Cardiac septum (tissue), 1 donor: ENCODE measurements at places on chromosomes 13 and 19. TPM values are rescaled to one million over a fixed set of nuclear protein-coding genes. Genes with fewer than 3 reads are reported as not detected.

- no peak for DNase-seq
Measured at GRCh38 chr13:82688400-82688994, 1193.8 kb downstream of the SLITRK1 start.

GRCh38 chr19:48819366-48819816, 8.6 kb upstream of the BCAT2 start:
- DNase-seq, result no peak

GRCh38 chr19:53894707-53895106, 12.7 kb downstream of the PRKCG start:
- DNase-seq, result no peak

- DNase-seq, result no peak
Measured at GRCh38 chr19:18418483-18419194, 559 bp upstream of the SSBP4 start.

- no peak for DNase-seq
Measured at GRCh38 chr13:113835461-113836270, 28.2 kb downstream of the GAS6 start.

GRCh38 chr13:64314331-64314730, 2898.7 kb upstream of the PCDH20 start:
- no peak for DNase-seq

DNA sequence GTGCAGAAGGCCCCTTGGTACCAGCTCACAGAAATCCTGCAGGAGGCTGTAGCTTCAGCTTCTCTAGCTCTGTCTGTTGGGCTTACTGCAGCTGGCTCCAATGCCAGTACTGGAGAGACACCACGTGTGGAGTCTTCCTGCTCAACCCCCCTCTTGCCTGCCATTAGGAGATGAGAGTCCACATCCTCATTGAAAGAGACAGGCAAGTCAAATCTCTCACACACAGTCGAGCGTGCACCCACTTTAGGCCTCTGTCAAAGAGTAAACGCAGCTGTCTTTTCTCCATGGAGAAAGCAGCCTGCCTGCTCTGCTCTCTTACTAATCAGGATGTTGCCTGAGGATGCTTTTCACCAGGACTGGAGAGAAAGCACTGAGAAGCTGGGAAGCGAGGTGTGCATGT, 523.0 kb upstream of the NBEA start:
- DNase-seq, result no peak

The MBD3L2 gene
- total RNA-seq, result not detected

- DNase-seq, result no peak
Measured at GRCh38 chr13:113748862-113749451, 10.1 kb upstream of the TMEM255B start.

The KIR3DL1 gene
- not detected for total RNA-seq

- DNase-seq, result no peak
Measured at GRCh38 chr13:111406636-111407035, 86.2 kb downstream of the TEX29 start.

GRCh38 chr13:53241891-53242348, 213.3 kb downstream of the OLFM4 start:
- no peak for DNase-seq

GRCh38 chr13:60329221-60329923, 67.6 kb upstream of the TDRD3 start:
- DNase-seq, result no peak

DNA sequence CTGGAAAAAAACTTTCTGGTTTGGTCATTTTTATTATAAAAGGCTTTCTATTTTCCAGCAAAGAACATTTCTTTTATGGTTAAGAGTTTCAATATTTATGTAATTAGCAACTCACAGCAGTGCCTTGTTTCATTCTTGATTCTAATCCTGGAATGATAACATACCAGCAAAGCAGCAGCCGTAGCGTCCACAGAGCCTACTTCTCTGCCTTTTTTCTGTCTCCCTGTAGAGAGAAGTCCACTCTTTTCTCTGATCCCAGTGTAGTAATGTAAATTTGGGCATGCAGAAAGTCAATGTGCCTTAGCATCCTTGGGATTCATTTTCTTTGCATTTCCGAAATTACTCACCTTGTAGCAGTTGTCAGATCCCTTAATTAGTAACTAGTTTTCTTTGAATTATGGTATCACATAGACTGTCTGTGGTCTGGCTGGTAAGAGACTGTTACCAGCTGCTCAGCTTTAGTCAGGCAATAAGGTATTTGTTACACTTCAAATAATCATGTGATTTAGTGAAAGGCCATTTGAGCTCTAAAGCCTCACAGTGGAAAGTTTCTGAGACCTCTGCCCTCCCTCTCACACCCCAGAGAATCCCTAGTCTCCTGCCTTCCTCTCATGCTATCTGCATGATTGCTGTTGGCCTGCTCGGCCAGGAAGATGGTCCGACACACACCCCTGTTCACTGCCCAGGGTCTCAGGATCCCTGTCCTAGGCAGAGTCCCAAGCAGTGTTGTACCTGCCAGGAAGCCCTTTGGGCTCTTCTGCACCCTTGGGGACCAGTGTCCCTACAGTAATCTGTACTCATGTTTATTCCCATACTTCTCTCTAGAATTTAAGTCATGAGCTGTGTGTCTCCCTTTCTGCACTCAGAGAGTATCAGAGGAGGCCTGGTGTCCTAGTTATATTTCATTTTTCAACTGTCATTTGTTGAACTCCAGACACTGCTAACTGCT, 86.3 kb downstream of the LRCH1 start:
- DNase-seq, result no peak

- peak; percentile 88 for DNase-seq
Measured at GRCh38 chr19:29680447-29680846, 15.2 kb downstream of the PLEKHF1 start.

GRCh38 chr13:50970956-50971355, 61.4 kb downstream of the RNASEH2B start:
- DNase-seq, result no peak

- no peak for DNase-seq
Measured at GRCh38 chr13:40026174-40026585, 370.7 kb downstream of the COG6 start.

DNA sequence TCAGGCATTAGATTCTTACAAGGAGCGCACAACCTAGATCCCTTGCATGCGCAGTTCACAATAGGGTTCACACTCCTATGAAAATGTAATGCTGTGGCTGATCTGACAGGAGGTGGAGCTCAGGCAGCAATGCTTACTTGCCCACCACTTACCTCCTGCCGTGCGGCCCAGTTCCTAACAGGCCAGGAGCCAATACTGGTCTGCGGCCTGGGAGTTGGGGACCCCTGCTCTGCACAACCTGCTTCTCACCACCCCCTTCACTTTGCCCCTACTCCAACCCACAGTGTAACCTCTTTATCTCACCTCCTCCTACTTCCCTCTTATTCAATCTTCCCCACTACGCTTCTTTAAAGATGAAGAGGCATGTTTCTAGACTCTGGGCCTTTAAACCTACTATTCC, 240.2 kb downstream of the RGCC start:
- peak; percentile 59 for DNase-seq

DNA sequence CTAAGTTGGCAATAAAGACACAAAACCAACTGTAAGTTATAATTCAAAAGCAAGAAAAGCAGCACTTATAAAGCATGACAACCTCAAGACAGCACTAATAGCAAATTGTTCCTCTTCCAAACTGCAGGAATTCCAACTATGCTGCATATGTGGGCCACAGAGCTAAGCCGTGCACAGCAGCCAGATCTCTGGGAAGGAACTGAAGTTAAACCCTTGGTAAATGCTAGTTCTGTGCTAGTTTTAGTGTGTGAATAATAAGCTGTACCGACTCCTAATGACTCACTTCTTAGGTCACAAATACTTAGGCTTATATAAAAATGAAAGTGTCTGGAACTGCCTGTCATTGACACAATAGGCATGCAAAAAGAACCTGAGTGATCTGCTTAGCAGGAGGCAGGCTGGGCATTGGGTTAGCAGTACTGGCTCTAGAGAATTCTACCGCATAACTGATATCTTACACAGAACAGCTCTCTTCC, 21.2 kb upstream of the GTF3A start:
- no peak for DNase-seq

The PTH2 gene
- not detected for total RNA-seq

DNA sequence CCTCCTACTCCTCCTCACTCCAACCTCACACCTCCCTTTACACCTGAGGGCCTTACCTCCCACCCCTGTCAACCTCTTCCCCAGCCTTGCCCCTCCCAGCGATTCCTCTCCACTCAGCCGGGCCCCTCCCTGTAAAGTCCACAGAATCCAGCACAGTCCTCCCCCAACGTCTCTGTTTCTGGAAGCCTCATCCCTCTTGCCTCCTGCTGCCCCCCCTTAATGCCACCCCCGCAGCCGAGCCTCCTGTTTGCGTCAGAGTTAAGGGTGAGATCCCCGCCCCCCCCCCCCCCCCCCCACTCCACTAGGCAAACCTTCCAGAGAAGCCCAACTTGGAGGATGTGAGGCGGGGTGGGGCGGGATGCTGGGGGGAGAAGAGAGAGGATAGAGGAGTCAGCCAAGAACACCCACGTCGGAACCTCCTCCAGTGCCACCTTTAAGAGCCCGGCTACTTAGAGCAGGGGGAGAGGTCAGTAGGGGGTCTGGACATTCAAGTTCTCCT, 2.1 kb downstream of the UNC13A start:
- DNase-seq, result no peak

The CCDC70 gene
- total RNA-seq, result not detected

DNA sequence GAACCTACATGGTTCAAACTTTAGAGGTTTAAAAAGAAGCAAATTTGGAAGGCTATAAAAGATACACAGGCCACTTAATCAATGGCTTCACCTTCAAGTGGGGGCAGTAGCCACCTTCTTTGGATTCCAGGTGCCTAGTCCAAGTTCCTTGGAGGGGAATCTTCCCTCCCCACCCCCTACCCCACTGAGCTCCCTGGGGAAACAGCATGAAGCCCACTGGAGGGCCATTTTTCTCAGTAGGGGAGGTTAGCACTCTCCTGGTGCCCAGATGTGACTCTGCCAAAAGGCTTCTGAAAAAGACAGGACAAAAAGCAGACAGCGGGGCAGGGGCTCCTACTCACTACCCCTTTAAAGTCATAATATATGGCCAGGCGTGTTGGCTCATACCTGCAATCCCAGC, 93.9 kb downstream of the KCTD15 start:
- DNase-seq, result no peak

The GTF2F2 gene
- total RNA-seq, result 20.2 TPM

GRCh38 chr19:48806818-48807589, 3.8 kb downstream of the BCAT2 start:
- DNase-seq, result no peak

DNA sequence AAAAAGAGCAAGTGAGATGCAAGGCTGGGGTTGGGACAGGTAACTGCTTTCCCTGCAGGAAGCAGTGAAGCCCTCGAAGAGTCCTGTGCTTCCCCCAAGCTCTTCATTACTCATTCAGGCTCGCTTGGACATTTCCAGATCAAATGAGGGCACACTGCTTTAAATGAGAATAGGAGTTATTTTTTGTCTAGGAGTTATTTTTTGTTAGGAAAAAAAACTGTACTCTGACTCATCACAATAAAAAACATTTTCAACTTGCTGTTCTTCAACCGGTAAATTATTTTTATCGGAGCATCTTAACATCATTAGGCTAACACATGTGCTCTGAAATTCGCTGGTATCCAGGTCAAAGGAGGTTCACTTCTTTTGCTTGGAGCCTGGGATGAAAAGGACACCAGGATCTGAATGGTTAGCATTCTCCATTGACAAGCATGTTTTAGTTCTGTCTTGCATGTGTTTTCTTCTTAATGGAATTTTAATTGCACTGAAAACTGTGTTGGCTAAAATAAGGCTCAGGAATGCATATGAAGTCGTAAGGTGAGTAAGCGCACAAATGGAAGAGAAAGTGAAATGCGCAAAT, 80.7 kb upstream of the STK24 start:
- DNase-seq, result no peak

GRCh38 chr19:46714444-46715106, 2.3 kb downstream of the PRKD2 start:
- no peak for DNase-seq

The ZNF296 gene
- 0.13 TPM for total RNA-seq

The PET100 gene
- 130 TPM for total RNA-seq

The KANK3 gene
- total RNA-seq, result 13.1 TPM

- no peak for DNase-seq
Measured at GRCh38 chr13:40537146-40537895, 129.1 kb downstream of the FOXO1 start.

- no peak for DNase-seq
Measured at GRCh38 chr13:49220856-49221589, 885 bp downstream of the MLNR start.

DNA sequence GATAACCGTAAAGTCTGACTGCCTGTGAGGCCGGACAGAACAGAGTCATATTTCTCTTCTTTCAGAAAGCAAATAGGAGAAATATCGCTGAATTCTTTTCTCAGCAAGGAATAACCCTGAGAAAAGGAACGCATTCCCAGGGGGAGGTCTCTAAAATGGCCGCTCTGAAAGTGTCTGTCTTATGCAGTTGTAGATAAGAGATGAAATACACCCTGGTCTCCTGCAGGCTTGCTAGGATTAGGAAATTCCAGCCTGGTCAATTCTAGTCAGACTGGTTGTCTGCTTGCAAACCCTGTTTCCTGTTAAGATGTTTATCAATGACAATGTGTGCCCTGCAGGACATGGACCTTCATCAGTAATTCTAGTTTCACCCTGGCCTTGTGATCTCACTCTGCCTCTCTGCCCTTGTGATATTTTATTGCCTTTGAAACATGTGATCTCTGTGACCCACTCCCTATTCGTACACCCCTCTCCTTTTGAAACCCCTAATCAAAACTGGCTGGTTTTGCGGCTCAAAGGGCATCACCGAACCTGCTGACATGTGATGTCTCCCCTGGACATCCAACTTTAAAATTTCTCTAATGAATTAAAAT, 934.8 kb upstream of the SPRY2 start:
- no peak for DNase-seq
